ENCODE measurements at places on chromosomes 3 and 15.
A peak's percentile ranks its signal among the peaks of the same experiment; 100 is the strongest.

DNA sequence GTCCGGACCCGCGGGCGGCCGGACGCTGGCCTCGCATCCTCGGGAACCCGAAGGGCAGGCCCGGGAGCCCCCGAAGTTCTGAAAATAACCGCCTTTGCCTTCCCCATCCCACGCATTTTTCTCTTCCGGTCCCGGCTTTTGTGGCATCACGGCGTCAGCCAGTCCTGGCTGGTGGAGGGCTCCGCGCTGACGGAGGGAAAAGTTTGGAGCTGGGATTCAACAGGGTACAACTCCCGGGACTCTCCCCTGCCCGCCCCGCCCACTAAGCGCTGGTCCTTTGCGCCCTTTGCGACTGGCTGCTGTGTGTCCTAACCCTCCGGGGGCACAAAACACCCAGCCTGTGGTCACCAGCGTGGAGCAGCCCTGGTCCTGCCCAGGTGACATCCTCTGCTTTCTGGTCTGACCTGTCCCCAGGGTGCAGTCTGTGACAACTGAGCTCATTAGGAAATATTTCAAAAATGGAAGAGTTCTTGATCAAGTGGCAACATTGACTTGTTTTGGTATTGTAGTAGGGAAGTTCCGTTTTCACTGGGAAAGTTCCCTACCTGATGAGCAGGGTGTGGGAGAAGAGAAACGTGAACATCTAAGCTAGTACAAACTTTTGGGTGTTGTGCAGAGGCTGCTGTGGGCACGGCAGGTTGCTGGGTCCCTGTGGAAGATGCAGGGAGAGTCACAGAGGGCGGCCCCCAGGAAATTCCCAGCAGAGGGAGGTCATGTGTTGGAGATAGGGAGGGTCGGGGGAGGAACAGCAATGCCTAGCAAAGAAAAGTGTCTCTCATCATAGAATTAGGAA, 775 bp downstream of the ARNT2 start:
- peak; percentile 28 for DNase-seq

DNA sequence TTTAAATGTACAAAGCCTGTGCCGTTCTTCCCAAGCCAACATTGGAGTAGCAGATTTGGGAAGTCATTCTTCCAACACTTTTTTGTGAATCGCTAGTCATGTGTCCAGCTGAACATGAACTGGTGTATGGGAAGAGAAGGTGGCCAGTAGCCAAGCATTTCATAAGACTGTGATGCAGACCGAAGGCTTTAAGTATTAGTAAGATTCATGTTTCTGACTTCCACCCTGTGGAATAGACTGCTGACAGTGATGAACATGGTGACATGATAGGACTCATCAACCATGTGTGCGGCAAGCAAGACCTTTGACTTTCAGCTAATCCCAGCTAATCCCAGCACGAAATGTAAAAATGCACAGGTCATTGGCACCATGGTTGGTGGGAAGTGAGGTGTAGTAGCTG, 48.3 kb upstream of the THSD4 start:
- DNase-seq: no peak

GRCh38 chr15:45606413-45606812, 19.2 kb downstream of the BLOC1S6 start:
- no peak for DNase-seq

GRCh38 chr3:58308728-58309127, 2.4 kb downstream of the HTD2 start:
- DNase-seq: no peak

GRCh38 chr3:194671511-194671899, 486 bp downstream of the LSG1 start:
- DNase-seq: no peak

GRCh38 chr3:98182196-98182595, 15.7 kb downstream of the OR5H15 start:
- DNase-seq: no peak

- DNase-seq: no peak
These were observed 7.6 kb downstream of the ICE2 start for GRCh38 chr15:60471314-60471713.

Measured in left colon (tissue), 2 donors.